Hematopoietic multipotent progenitor cell treated with erythropoietin and hydrocortisone succinate and interleukin-3 and kit ligand, for 6 days (in vitro differentiated cells): ENCODE measurements at places on chromosomes 7 and 10.

DNA sequence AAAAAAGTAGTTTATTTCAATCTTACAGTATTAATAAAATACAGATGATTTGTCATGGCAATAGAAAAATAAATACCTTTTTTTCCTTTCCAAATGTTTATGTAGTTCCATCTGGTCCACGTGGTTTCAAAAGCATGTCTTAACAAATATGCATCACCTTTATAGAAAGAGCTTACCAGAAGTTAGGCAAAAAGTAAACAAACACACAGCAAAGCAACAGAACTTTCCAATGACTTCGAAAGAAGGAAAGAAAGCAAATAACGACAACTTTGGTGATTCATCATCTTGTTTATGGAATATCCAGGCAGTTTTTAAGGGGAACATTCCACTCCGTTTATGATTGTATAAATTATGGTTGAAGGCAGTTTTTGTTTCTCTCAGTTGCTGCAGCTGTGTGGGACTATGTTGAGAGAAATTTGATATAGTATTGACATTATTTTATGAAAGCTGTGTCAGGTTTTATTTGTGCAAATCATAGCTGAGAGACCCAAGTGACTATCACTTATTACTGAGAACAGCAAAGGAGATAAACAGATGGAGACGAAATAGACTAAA lies 203.1 kb downstream of the CDC14C start:
- DNase-seq, result no peak

GRCh38 chr7:140972876-140973829 lies 41.6 kb downstream of the MRPS33 start:
- no peak for DNase-seq

GRCh38 chr7:12768948-12769347 lies 81.5 kb downstream of the ARL4A start:
- no peak for DNase-seq

GRCh38 chr7:86025807-86026206 lies 617.9 kb upstream of the GRM3 start:
- no peak for DNase-seq

- DNase-seq, result no peak
These were observed 51.3 kb downstream of the WNT2 start for GRCh38 chr7:117271566-117271965.

DNA sequence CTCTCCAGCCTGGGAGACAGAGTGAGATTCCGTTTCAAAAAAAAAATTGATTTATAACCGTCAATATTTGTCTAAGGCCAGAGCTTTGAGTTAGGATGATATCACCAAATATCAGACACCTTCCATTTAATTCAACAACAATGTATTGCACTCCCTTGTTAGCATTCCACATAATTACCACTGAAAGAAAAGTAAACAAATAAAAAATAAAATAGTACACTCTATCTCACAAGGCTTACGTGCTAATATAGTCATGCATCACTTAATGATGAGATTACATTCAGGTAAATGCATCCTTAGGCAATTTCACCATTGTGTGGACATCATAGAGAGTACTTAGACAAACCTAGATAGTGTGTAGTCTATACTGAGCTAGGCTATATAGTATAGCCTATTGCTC lies 127.6 kb upstream of the RHOBTB1 start:
- DNase-seq, result no peak

DNA sequence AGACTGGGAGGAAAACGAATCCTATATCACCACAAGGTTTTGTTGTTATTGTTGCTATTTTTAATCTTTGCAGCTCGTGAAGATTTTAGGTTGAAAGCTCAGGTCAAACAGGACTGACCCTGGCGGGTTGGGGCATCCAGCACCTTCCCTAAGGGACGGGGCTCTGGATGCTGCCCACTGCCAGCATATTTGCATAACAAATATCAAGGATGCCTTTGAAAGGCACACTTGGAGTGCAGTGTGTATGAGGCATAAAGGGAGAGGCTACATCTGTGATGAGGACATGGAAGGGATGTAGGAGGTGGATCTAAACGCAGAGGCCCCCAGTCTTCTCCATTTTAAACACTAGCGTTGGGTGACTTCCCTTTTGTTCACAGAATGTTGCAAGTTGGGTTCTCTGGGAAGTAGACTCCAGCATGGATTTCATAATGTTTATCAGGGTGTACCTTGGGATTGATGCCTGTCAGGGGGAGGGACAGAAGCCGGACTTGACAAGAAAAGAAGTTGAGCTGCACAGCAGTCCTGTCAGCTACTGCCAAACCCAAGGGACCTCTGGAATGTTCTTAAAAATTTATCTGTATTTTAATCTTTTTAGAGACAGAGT lies 181.1 kb upstream of the IMMP2L start:
- DNase-seq, result no peak

DNA sequence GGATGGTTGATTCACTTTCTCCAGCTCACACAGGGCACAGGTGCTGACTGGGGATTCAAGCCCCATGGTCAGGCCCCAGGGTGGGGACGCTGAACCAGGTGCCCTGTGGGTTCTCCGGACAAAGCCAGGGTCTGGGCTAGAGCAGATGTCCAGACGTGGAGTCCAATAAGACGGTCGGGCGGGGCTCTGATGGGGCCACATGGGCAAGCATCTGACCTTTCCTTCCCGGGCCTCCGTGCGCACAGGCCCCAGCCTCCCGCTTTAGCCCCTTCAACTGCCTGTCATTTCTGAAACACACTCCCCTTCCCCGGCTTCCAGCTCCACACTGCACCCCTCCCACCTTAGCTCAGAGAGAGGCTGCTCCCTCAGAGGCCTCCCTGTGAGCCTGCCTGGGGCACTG lies 153.0 kb upstream of the PPP2R2D start:
- DNase-seq, result no peak

DNA sequence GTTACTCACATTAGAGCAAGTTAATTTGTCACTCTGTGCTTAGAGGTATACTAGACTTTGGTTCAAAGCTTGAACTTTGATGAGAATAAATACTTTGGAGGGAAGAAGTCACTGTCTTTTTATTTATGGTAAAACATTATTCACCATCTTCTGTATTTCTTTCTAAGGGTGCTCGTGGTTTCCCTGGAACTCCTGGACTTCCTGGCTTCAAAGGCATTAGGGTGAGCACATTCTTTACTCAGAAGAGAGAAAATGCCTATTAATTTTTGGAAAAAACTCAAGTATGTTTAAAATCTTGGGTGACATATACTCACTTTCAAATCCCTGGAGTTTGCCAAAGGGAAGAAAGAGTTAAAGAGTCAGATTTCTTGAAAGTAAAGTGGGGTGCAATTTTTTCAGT lies 10.8 kb downstream of the COL1A2 start:
- no peak for DNase-seq

DNA sequence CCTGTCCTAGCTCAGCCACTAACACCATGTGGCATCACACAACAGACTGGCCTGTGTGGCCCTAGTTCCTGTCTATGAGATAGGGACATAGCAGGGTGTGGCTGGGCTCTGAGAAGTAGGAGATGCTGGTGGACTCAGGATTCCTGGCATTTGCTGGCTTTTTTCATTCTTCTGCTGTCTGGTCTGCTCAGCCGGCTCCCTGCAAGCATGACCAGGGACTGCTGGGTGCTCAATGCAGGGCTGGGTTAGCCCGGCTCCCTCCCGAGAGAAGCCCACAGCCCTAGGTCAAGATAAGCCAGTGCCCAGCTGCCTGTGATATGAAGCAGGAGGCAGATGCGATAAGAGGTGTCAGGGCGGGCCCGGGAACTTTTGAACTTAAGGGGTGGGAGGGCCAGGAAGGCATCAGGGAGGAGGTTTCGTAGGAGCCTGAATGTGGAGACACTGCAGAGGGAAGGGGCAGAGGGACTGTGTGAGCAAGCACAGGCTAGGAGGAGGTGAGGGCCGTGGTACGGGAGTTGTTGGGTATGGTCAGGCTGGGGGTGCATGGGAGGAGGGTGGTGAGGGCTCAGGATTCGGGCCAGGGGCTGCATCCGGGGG lies 3.5 kb downstream of the AQP1 start:
- peak; percentile 92 for DNase-seq

DNA sequence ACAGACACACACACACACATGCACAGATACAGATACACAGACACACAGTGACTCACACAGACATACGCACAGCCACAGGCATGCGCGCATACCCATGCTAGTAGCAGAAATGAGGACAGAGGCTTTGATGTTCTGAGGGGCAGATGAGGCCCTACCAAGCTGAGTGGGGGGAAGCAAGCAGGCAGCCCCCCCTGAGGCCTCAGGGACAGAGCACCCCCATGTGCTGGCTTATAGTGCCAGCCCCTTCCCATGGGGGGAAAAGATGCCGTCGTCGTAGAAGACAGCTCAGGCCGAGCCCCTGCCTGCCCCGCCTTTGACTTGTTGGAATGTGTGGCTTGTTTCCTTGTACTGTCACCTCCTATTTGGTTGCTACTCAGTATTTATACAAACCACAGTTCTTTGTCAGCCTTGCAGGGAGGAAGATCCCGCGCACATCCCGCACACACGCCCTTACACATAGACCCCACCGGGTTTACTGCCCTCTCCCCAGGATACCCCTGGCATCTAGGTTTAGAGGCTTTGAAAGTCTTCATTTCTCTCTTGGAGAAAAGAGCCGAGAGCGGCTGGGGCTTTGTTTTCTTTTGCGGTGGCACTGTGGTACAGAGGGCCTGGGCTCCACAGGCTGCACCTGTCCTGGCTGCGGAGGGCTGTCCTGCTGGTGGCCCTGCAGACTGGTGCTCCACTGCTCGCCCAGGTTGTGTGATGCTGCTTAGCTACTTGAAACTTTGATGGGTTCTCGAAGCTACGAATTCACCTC lies 112.5 kb downstream of the DOCK1 start:
- DNase-seq, result no peak

DNA sequence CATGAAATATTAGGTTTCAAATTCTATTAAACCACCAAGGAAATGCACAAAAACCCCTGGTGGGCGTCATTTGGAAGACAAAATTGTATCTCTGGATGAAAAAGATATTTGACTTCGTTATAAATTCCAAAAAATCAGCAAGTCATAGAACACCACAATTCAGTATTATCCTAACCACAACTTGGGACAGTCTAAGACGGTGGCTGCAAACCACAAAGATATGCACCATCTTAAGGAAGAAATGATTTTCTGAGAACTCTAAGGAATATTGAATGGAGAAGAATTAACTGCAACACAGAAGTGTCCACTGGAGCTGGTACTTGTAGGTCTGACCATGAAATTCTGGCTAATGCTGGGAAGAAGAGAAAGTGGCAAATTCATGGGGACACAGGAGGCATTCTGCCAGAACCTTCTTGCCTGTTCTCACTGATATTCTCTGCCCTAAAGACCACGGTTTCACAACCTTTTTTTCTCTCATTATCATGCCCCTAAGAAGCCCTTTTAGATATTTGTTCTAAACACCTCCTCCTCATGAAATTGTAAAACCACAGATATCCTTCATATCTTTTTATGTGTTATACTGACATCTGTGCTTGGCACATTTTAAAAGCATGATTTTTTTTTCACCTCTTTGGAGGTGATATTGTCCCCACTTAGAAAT lies 92.9 kb downstream of the SFMBT2 start:
- DNase-seq, result peak; percentile 51

- DNase-seq, result no peak
These were observed 2.3 kb downstream of the DENND2A start for GRCh38 chr7:140638173-140638791.

- DNase-seq, result peak; percentile 14
These were observed 24.6 kb upstream of the AKR1B10 start for GRCh38 chr7:134502463-134503371.

DNA sequence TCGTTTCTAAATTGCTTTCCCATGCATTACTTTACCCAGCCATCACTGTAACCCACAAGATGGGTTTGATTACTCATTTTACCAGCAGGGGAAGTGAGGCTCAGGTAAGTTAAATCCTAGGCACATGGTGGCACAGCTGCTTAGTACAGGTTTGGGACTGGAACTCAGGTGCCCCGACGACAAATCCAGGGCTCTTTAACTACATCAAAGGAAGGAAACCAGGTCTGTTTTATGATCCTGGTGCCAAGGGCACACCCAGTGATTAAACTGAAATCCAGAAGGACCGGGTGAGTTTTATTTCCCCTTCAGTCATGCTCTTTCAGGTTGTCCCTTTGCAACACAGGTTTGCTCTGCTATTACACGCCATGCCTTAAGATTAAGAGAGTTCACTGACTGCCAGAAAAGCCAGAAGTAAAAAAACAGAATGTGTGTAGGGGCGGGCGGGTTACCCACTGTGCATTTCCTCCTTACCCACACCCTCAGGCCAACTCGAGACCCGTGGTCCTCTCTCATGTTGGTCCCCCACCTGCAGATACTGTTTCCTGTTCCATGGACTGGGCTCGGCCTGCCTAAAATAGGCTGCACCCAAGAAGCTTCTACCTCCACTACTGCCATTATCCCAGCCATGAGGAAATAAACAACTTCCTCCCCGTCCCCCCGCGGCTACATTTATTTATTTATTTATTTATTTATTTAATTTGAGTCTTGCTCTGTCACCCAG lies 55.1 kb upstream of the KDM7A start:
- DNase-seq, result no peak

- peak; percentile 17 for DNase-seq
These were observed 152.8 kb downstream of the SVIL start for GRCh38 chr10:29481906-29482440.

- DNase-seq, result no peak
These were observed 9.4 kb downstream of the NPC1L1 start for GRCh38 chr7:44531421-44532380.

DNA sequence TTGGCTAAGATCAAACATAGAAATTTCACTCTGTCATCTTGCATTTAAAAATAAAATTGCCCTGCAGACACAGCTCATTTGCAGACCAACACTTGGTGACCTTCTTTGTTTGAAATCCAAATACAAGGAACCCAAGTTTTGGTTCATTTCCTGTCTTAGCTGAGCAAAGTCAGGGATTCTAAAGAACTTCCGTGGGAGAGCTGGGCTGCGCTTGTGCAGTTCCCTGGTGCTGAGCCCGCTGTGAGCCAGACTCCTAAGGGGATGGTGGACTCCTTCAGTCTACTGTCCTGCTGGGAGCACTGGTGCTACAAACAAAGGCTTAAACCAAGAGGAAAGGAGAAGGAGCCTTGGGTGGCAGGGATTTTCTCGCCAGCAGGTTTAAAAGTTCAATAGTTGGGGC lies 60.0 kb downstream of the MYOF start:
- DNase-seq, result no peak

DNA sequence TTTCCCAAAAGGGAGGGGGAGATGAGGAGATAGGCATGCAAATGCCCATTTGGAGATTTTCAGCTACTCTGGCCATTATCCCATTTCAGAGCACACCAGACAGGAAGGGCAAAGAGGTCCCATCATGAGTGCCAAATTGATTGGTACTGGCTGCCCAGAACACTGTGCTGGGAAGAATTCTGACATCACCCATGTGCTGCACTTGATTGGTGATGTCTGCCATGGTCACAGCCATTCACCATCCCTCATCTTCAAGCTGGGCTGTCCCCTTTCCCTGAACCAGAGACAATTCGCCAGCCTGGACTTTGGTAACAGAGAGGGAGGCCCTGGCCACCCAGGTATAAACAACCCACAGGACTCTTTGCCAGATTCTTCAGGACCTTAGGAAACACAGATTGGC lies 23.2 kb upstream of the RADIL start:
- no peak for DNase-seq

DNA sequence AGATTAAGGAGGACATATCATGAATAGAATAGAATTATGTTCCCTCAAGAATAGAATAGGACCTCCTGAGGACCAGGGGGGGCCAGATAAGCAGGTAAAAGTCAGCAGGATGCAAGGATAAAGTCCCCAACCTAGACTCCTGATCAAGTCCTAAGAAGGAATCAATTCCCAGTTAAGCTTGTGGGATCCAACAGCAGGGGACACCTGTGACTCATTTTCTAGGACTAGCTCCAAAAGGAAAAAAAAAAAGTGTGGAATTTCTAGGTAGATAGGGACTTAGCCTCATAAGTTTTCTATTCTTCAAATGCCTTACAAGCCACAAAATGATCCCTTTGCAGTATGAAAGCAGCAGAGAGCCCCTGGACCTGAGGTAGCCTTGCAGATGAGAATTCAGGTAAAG lies 336.2 kb downstream of the WDR11 start:
- no peak for DNase-seq

GRCh38 chr7:70178787-70179186 lies 580.5 kb downstream of the AUTS2 start:
- DNase-seq, result no peak
